ENCODE measurements at places on chromosomes 3 and 15.

- H3K4me3 ChIP-seq = no peak overlapping the region
- no peaks in the 10 kb centered on the region for H3K27me3 ChIP-seq
- H3K27ac ChIP-seq = no peak overlapping the region
- no peak for DNase-seq
- no peaks in the 10 kb centered on the region for H3K36me3 ChIP-seq
- no peaks in the 10 kb centered on the region for H3K4me1 ChIP-seq
Observed at GRCh38 chr3:171175741-171176234, 149.3 kb upstream of the SLC2A2 start.

- no peaks in the 10 kb centered on the region for H3K36me3 ChIP-seq
- no peaks in the 10 kb centered on the region for H3K4me1 ChIP-seq
- no peaks in the 10 kb centered on the region for H3K27me3 ChIP-seq
Observed at GRCh38 chr3:191809326-191809949, 348.5 kb downstream of the PYDC2 start.

DNA sequence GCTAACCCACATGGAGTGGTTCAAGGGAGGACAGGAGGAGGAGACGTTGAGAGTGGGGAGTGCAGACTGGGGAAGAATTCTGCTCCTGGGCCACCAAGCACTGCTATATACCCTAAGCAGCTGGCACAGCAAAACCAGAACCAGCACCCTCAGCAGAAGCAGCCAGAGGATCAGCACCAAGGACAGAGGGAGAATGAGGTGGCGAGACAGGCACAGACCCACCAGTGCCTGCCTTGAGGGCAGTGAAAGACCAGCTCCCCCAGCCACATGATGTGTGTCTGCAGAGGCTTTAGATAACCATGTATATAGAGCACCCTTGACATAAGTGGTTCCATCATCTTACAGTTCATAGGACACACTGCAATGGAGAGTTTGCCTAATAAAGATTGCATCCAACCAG, 319.0 kb downstream of the GABRB3 start:
- H3K36me3 ChIP-seq = no peaks in the 10 kb centered on the region
- H3K4me3 ChIP-seq = no peak overlapping the region
- no peaks in the 10 kb centered on the region for H3K4me1 ChIP-seq
- DNase-seq = no peak

DNA sequence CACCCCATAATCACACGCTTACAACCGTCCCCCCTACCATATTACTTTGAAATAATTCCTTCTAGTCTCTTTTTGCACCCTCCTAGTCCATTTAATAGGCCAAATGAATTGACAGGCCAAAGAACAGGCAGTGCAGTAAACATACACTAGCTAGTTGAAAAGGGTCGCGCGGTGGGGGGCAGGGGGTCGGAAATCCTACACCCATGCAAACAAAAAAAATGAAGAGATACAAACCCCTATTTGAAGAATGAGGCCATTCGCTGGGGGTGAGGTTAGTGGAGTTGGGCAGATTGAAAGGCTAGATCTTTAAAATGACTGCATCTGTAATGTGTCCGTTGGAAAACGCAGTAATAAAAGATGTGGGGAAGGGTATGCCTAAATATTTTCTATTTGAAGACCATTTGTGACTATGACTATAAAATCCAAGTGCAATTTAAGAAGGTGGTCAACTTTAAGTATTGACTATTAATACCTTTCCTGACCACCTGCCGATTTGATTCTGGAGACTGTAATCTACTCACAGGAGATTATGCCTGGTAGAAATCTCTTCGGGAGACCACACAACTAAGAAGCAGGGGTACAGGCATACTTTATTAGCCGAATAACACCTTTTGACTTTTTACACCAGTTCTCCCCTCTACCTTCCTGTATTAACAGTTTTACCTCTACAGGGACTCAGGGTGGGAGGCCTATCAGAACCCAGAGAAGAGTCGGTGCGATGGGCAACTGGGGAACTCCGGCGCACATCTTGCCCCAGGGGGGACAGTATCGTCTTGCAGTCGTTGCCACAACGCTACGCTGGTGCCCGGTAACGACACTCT, 762 bp upstream of the ARL6 start:
- peak overlapping the region; percentile 43 for H3K27ac ChIP-seq
- no peaks in the 10 kb centered on the region for H3K36me3 ChIP-seq
- H3K4me3 ChIP-seq = peak overlapping the region; percentile 79
- DNase-seq = no peak

DNA sequence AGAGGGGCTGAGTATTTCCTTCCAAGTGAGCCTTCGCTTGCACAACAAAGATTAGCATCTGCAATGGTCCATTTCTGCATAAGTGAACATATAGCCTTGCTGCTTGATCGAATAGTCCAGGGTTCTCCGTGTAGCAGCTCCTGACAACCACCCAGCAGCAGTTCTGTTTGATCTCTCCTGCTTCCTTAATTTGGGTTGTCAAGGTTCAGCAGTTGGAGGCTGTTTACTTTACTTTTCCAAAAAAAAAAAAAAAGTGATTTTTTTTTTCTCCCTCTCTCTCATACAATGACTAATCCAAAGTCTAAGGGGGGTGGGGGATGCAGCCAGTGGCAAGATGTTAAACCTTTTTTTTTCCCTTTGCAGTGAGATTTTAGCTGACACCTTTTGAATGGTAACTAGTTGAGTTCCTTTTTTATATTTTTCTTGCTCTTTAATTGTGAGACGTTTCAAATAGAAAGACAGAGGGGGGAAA, 3.6 kb downstream of the FOXP1 start:
- DNase-seq = no peak
- H3K4me1 ChIP-seq = peaks cover 16% of the 10 kb centered on the region
- no peaks in the 10 kb centered on the region for H3K27me3 ChIP-seq
- peak overlapping the region; percentile 98 for H3K27ac ChIP-seq
- H3K4me3 ChIP-seq = peak overlapping the region; percentile 83

- H3K4me3 ChIP-seq = no peak overlapping the region
- H3K27me3 ChIP-seq = peaks cover 3% of the 10 kb centered on the region
- no peak for DNase-seq
- H3K36me3 ChIP-seq = no peaks in the 10 kb centered on the region
- H3K27ac ChIP-seq = no peak overlapping the region
- no peaks in the 10 kb centered on the region for H3K4me1 ChIP-seq
Observed at GRCh38 chr3:150152567-150152966, 181.9 kb upstream of the PFN2 start.

DNA sequence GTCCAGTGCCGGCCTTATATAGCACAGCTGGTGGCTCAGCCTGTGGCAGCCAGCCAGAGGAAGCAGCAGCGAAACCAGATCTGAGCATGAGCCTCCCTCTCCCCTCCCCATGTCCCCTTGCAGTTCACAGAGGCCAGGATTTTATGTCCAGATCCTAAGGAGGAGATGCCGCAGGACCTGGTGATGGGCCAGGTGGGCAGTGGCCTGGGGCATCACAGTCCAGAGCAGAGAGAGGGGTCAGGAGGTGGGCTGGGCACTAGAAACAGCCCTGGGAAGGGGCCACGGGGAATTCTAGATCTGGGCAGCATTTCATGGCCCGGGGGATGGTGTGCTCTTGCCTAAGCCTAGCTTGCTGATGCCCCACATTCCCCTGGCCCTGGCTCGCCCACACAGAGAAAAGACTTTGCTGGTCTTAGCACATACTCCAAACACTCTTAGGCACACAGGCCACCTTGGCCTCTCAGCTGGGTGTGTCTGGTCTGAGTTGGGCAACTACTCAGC, 259 bp upstream of the CILP start:
- peaks cover 18% of the 10 kb centered on the region for H3K4me1 ChIP-seq
- peak overlapping the region; percentile 57 for H3K27ac ChIP-seq
- peak; percentile 85 for DNase-seq

GRCh38 chr15:35833581-35833980, 287.6 kb upstream of the DPH6 start:
- no peak for DNase-seq
- no peak overlapping the region for H3K27ac ChIP-seq
- no peak overlapping the region for H3K4me3 ChIP-seq
- H3K4me1 ChIP-seq = no peaks in the 10 kb centered on the region

- no peaks in the 10 kb centered on the region for H3K36me3 ChIP-seq
- no peak overlapping the region for H3K4me3 ChIP-seq
- no peaks in the 10 kb centered on the region for H3K4me1 ChIP-seq
- no peak overlapping the region for H3K27ac ChIP-seq
- no peaks in the 10 kb centered on the region for H3K27me3 ChIP-seq
- DNase-seq = no peak
Observed at GRCh38 chr15:60695713-60696522, 217.0 kb upstream of the ICE2 start.

GRCh38 chr3:98540346-98540745, 8.6 kb downstream of the GPR15 start:
- no peak overlapping the region for H3K27ac ChIP-seq
- no peak for DNase-seq
- no peak overlapping the region for H3K4me3 ChIP-seq
- no peaks in the 10 kb centered on the region for H3K36me3 ChIP-seq
- H3K4me1 ChIP-seq = no peaks in the 10 kb centered on the region
- H3K27me3 ChIP-seq = no peaks in the 10 kb centered on the region

- no peak for DNase-seq
- H3K27ac ChIP-seq = no peak overlapping the region
- no peaks in the 10 kb centered on the region for H3K36me3 ChIP-seq
- no peaks in the 10 kb centered on the region for H3K4me1 ChIP-seq
- no peak overlapping the region for H3K4me3 ChIP-seq
- H3K27me3 ChIP-seq = no peaks in the 10 kb centered on the region
Observed at GRCh38 chr3:120988994-120989393, 81.0 kb downstream of the STXBP5L start.

- no peaks in the 10 kb centered on the region for H3K36me3 ChIP-seq
- no peak overlapping the region for H3K4me3 ChIP-seq
- no peak overlapping the region for H3K27ac ChIP-seq
- H3K27me3 ChIP-seq = no peaks in the 10 kb centered on the region
Observed at GRCh38 chr3:128603811-128604775, 46.5 kb downstream of the RPN1 start.

- peak overlapping the region; percentile 75 for H3K4me3 ChIP-seq
- DNase-seq = no peak
- no peak overlapping the region for H3K27ac ChIP-seq
- H3K4me1 ChIP-seq = peaks cover 35% of the 10 kb centered on the region
- H3K27me3 ChIP-seq = peaks cover 62% of the 10 kb centered on the region
Observed at GRCh38 chr15:41494922-41495735, 1.5 kb downstream of the ITPKA start.

DNA sequence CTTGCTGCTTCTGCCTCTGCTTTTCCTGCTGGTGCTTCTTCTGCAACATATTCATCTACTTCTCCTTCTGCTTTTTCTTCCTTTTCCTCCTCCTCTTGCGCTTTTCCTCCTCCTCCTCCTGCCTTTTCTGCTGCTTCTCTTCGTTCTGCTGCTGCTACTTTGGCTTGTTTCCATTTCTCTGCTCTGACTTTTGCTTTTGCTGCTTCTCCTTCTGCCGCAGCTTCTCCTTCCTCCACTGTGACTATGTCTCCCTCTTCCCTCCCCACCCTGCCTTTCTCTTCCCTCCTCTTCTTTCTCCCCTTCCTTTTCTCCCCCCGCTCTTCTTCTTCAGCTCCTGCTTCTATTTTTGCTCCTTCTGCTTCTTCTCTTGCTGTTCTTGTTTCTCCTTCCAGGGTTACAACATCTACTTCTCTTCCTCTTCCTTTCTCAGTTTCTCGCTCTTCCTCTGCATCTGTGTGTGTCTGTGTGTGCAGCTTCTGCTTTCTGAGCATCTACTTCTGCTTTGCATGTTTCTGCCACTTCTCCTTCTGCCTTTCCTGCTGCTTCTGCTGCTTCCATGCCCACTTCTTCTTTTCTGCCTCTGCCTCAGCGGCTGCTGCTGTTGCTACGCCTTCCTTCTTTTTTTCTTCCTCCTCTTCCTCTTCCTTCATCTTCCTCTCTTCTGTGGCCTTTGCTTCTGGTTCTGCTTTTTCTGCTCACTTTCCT, 51.4 kb downstream of the FAM43A start:
- DNase-seq = no peak
- H3K4me3 ChIP-seq = no peak overlapping the region
- no peak overlapping the region for H3K27ac ChIP-seq
- peaks cover 5% of the 10 kb centered on the region for H3K27me3 ChIP-seq

- no peaks in the 10 kb centered on the region for H3K36me3 ChIP-seq
- no peak overlapping the region for H3K27ac ChIP-seq
- no peaks in the 10 kb centered on the region for H3K27me3 ChIP-seq
- no peak overlapping the region for H3K4me3 ChIP-seq
- DNase-seq = no peak
Observed at GRCh38 chr3:135549928-135550494, 415.5 kb upstream of the PPP2R3A start.

DNA sequence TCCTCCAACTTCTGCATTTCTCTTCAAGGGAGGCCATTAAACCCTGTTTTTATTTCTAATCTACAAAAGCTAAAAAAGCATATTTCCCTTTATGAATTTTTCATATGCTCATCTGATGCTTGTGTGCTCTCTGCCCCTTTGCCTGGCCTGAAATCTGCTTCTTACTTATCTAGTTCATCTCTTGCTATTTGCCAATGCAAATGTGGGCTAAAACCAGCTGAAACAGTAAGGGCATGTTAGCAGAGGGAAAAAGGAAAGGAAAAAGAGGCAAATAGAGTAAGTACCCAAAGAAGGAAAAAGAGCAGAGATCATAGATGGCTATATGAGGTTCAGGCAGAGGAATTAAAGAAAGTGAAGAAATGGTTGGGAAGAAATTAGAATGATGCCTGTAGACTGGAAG, 185.2 kb downstream of the CNTN4 start:
- H3K27ac ChIP-seq = no peak overlapping the region
- no peak for DNase-seq

GRCh38 chr15:96625256-96625655, 294.8 kb downstream of the NR2F2 start:
- H3K27ac ChIP-seq = no peak overlapping the region
- no peak overlapping the region for H3K4me3 ChIP-seq
- H3K27me3 ChIP-seq = peaks cover 6% of the 10 kb centered on the region

GRCh38 chr15:100981086-100981485, 61.9 kb downstream of the LRRK1 start:
- H3K27me3 ChIP-seq = no peaks in the 10 kb centered on the region
- H3K4me3 ChIP-seq = no peak overlapping the region
- H3K27ac ChIP-seq = no peak overlapping the region
- DNase-seq = no peak
- peaks cover 9% of the 10 kb centered on the region for H3K36me3 ChIP-seq

- no peaks in the 10 kb centered on the region for H3K4me1 ChIP-seq
- H3K4me3 ChIP-seq = no peak overlapping the region
- no peak overlapping the region for H3K27ac ChIP-seq
- H3K36me3 ChIP-seq = no peaks in the 10 kb centered on the region
- DNase-seq = no peak
Observed at GRCh38 chr15:35926007-35926380, 380.0 kb upstream of the DPH6 start.

DNA sequence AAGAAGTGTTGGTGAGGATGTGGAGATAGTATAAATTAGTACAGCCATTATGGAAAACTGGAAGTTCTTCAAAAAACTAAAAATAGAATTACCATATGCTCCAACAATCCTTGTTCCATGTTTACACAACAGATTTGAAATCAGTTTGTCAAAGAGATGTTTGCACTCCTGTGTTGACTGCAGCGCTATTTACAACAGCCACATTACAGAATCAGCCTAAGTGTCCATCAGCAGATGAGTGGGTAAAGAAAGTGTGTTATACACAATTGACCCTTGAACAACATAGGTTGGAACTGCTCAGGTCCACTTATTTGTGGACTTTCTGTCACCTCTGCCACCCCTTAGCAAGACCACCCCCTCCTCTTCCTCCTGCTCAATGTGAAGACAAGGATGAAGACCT, 34.7 kb downstream of the LMLN start:
- peaks cover 39% of the 10 kb centered on the region for H3K36me3 ChIP-seq
- H3K4me3 ChIP-seq = no peak overlapping the region
- H3K4me1 ChIP-seq = no peaks in the 10 kb centered on the region
- H3K27ac ChIP-seq = no peak overlapping the region

- no peak overlapping the region for H3K27ac ChIP-seq
- H3K36me3 ChIP-seq = no peaks in the 10 kb centered on the region
- no peak for DNase-seq
- no peaks in the 10 kb centered on the region for H3K27me3 ChIP-seq
Observed at GRCh38 chr3:88863196-88863595, 244.2 kb upstream of the EPHA3 start.

All from suprapubic skin (tissue), 4 donors.